Stimulated activated CD4-positive, alpha-beta T cell treated with anti-CD3 and anti-CD28 coated beads, Interleukin-15, amount 100 ng/mL, for 24 hours (primary cell): ENCODE measurements at places on chromosomes 3 and 15.

GRCh38 chr3:23575697-23576096 is 230.1 kb upstream of the UBE2E1 start:
- no peak for DNase-seq

DNA sequence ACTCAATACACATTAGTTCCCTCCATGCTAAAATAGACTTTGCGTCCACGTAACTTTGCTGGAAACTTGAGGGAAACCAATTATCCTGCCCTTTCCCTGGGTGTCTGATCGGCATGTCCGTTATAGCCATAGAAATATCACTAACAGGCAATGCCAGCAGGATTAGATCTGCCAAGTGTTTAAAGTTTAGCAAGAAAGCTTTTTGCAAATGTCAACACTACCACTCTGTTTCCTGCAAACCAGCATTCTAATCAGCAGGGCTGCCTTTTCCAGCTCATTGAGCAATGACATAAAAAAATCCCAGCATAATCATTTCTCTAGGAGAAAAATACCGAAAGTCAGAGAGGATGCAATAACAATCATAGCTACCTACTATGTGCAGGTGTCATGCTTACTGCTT is 60.9 kb downstream of the NOX5 start:
- DNase-seq, result no peak

GRCh38 chr15:85440451-85440850 is 60.0 kb downstream of the AKAP13 start:
- DNase-seq, result no peak

- no peak for DNase-seq
Observed at GRCh38 chr3:126111126-126111551, 27.2 kb upstream of the SLC41A3 start.

GRCh38 chr3:159982442-159982974 is 6.1 kb upstream of the IL12A start:
- DNase-seq, result no peak

DNA sequence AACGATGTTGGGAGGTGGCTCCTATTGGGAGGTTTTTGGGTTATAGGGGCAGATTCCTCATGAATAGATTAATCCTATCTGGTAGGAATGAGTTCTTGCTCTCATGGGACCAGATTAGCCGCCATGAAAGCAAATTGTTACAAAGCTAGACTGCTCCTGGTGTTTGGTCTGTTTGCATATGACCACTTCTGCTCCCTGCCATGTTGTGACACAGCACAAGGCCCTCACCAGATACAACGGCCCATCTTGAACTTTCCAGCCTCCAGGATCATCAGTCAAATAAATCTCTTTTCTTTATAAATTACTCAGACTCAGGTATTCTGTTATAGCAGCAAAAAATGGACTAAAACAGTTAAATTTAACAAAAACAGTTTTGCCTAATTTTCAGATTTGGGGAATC is 34.4 kb downstream of the TRIM42 start:
- DNase-seq, result no peak

- DNase-seq, result no peak
Observed at GRCh38 chr3:13482106-13482690, 2.1 kb downstream of the HDAC11 start.

- DNase-seq, result no peak
Observed at GRCh38 chr3:9876991-9877390, 3.1 kb downstream of the CIDEC start.

DNA sequence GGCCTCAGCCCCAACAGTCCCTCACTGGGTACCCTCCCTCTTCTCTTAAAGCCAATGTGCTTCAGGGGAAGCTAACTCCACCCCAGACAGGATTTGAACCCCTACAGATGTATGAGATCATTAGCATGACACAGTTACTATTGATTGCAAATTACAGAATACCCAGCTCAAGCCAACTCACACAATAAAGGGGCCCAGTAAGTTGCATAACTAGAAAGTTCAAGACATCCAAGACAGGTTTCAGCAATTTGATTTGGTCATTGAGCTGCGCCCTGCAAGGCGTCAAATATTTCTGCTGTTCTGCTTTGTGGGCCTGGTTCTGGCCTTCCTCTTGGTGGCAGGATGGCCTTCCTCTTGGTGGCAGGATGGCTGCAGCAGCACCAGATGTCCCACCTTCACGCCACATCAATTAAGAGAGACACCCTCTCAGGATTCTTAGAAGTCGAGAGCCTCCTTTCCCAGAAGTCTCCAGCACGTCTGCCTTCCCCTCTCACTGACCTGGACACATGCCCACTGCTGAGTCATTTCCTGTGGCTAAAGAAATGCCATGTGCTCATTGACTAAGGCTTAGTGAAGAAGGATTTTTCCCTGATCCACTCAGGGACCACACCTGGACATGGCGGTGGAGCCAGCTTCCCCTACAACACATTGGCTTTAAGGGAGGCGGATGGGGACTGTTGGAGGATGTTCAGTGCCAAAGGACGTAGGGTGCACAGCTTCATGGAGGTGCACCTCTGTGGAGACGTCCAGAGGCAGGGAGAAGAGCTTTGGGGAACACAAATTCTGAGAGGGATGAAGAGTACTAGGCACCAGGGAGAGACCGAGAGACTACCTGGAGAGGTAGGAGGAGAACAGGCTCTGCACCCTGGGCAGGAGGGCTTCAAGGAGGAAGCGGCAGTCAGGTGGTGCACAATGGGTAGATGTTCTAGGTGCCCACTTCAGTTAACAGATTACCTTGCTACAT is 49.1 kb downstream of the DNASE1L3 start:
- DNase-seq, result no peak
